Activated CD8-positive, alpha-beta T cell treated with anti-CD3 and anti-CD28 coated beads, Interleukin-2, amount 10 ng/mL, durations not matched to agents 7 days and 5 days (primary cell): ENCODE measurements at places on chromosomes 2 and 18. TPM values are rescaled to one million over a fixed set of nuclear protein-coding genes. Genes with fewer than 3 reads are reported as not detected.

The CROCC2 gene
- total RNA-seq: not detected

The CHRNG gene
- not detected for total RNA-seq

The SKA1 gene
- total RNA-seq: 48.9 TPM

The CPO gene
- total RNA-seq: not detected

The CSRNP3 gene
- total RNA-seq: not detected

The CHRND gene
- not detected for total RNA-seq

The ALPP gene
- total RNA-seq: not detected

The SERPINB12 gene
- total RNA-seq: not detected

The PHOSPHO2 gene
- total RNA-seq: 4.2 TPM
